Fibroblast of the conjunctiva (primary cell): ENCODE measurements at places on chromosomes 6 and 20.

GRCh38 chr20:17498641-17499040 is 32.5 kb downstream of the BFSP1 start:
- DNase-seq: no peak

- no peak for DNase-seq
Observed at GRCh38 chr6:39465539-39465938, 143.0 kb upstream of the KCNK16 start.

DNA sequence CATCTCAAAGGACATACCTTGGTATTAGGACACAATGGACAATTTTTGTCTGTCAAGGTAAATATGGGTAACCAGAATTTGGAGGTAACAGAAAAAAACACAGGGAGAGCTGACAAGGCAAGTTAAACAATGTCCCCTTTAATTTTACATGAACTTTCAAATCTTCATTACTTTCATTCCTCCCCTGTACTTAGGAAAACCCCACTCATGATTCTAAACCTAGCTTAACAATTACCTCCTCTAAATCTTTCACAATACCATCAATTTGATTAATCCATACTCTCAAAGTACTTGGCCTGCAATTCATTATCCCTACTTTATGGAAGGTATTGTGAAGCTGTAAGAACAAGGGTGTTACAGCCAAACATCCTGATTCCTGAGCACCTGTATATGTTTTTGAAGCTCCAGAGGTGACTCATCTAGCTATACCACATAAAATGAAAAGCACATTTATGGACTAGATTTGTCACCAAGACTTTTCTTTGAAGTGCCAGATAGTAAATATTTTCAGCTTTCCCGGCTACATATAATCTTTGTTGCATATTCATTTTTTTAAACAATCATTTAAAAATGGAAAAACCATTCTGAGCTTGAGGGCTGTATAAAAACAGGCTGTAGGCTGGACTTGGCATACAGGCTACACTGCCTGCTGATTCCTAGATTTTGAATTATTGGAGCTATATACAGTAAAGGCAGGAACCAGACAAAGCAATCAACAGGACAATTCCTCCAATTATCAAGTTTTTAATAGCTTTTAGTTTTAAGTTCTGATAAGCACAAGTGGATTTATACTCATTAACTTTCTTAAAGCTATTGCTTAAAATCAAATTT is 22.9 kb downstream of the DEK start:
- DNase-seq: no peak

- peak; percentile 79 for DNase-seq
Observed at GRCh38 chr20:40511478-40511877, 177.6 kb downstream of the MAFB start.

- no peak for DNase-seq
Observed at GRCh38 chr6:166617359-166617758, 9.7 kb downstream of the RPS6KA2 start.

GRCh38 chr6:134683783-134684422 is 266.0 kb downstream of the ALDH8A1 start:
- no peak for DNase-seq

DNA sequence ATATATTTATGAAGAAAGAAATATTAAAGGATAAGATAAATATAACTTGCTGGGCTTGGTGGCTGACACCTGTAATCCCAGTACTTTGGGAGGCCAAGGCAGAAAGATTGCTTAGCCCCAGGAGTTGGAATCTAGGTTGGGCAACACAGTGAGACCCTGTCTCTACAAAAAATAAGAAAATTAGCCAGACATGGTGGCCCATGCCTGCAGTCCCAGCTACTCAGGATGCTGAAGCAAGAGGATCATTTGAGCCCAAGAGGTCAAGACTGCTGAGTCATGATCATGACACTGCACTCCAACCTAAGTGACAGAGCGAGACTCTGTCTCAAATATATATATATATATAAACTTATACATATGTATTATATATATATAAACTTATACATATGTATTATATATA is 164.0 kb downstream of the MRPL14 start:
- DNase-seq: no peak

- DNase-seq: no peak
Observed at GRCh38 chr6:1020837-1021236, 291.1 kb upstream of the FOXQ1 start.

- DNase-seq: no peak
Observed at GRCh38 chr6:17120019-17120418, 18.2 kb downstream of the STMND1 start.

DNA sequence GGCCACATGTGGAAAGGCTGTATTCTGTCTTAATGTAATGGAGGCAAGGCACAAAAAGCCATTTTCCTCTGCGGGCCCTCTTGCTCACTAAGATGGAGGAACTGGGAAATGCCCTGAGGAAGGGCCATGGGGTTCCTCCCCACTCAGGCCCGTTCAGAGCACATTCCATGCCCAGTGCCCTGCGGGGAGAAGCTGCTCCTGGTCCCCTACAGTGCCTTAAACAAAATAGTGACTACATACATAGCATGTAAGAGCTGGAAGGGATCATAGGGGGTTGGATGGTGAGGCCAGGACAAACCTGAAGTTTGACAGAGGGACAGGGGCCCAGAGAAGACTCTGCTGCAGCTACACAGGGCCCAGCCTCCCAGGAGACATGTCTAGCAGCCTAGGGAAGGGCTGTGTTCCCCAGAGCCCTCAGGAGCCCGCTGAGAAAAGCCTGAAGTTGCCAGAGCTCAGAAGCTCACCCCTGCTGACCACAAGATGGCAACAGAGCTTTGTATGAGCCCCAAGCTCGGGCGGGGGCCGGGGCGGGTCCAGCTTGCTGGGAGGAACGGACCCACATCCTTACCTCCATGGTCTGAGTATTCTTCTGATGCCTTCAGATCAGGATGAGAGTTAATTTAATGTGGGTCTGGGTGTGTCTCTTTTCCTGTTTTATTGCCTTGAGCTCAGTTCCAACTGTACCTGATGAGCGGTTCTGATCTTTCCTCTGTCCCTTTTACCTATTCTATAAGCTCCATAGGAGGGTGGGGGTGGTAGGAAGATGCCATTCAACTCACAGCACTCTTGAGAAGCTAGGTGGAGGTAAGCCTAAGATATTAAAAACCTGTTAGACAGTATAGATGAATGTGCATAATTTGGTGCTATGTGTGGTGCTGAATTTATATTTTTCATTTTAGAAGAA is 242.9 kb downstream of the CDC5L start:
- peak; percentile 47 for DNase-seq

DNA sequence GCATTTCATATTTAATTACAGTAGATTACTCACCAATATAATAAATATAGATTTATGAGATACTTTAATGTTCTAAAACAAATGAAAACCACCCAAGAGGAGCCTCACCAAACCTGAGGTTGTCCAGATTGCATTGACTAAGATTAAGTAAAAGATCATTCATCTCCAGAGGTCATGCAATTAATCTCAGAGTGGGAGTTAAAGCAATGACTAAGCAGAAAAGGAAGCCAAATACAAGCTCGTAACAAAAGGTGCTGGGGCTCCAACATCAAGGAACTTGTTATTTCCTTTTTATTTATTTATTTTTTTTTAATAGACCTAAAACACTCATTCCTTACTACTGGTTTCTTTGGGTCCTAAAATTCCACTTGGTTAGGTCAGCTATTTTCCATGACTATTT is 57.7 kb downstream of the RSPO3 start:
- DNase-seq: no peak

DNA sequence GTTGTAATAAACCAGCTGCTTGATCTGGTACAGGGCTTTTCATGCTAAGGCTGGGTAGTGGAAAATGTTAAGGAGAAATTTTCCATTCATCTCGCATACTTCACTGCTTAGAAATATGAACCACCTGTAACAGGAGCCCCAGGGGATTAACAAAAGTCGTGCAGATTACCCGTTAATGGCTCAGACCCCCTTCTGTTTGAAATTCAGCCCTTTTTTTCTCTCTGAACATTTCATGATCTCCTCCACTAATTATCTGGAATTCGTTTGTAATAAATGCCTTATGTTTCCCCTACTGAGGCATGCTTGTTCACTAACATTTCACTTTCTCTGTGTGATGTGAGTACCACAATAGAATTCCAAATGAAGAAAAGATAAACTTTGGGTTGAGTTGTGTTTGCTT is 336.4 kb upstream of the HSF2 start:
- no peak for DNase-seq

DNA sequence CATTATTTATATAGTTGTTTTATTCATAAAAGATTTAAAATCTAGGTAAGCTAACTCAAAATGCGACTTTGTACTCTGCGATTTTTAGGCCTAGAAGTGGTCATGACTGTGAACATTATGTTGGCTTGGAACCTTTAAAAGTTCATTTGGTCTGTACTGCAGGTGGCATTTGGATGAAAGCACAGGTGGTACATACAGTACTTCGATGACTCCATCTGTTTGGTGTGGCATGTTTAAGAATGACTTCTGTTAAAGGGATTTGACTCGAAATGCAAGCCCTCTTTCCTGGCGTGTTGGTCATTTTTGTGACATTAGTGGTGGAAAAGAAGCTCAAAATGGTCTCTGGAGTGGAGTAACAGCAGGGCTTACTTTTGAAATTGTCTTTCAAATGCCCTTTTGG is 118.1 kb downstream of the UST start:
- no peak for DNase-seq

DNA sequence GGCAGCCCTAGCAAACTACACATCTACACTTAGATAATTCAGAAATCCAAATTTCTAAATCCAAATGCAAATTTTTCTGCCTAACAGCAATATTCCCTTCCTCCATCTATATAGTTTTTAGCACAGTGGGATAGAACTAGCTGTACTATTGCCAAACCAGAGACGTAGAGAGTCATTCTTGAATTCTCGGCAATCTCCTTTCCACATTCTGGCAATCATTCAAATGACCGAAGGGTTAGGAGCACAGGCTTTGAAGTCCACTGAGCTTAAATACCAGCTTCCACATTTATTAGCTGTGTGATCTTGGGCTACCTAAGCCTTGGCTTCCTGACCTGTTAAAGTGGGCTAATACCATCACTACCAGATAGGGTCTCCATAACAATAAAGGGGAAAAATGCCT is 3.1 kb upstream of the RPS12 start:
- DNase-seq: no peak

DNA sequence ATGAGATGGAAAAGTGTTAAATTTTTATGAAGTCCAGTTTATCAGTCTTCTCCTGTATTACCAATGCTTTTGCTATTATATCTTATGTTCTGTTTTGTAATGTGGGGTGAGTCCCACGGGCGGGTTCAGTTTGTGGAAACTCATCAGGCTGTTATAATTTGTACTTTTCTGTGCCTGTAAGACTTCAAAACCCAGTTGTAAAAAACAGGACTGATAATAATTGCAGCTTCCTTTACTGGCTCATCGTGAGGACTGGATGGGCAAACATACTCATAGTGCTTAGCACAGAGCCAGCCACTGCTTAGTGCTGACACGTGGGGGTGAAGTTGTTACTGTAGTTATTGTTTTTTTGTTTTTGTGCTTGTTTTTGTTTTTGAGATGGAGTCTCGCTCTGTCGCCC is 45.6 kb downstream of the TGM2 start:
- no peak for DNase-seq

- DNase-seq: no peak
Observed at GRCh38 chr6:100944644-100945043, 63.5 kb upstream of the ASCC3 start.

DNA sequence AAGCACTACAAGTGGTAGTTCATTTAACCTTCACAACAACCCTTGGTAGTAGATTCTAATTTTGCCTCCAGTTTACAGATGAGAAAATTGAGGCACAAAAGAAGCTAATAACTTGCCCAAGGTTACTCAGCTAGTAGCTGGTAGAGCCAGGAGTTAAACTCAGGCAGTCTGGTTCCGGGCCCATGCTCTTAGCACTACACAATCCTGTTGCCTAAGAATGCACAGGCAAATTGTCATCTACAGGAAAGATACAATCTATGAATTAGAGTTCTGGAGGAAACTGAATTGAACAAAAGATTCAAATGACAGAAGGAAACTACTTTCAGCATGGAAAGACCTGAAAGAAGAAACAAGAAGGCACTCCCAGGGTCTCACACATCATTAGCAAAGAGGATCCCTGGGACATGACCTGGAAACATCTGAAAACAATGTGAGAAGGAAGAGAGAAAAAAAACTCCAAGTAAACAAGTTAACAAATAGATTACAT is 56.8 kb downstream of the ZHX3 start:
- no peak for DNase-seq

GRCh38 chr6:26097268-26097875 is 10.1 kb downstream of the HFE start:
- peak; percentile 54 for DNase-seq

- DNase-seq: no peak
Observed at GRCh38 chr6:150144294-150144868, 1.5 kb downstream of the PPP1R14C start.

GRCh38 chr20:61686051-61686936 is 379.4 kb downstream of the TAF4 start:
- DNase-seq: no peak

GRCh38 chr20:53609491-53610445 is 16.1 kb upstream of the ZNF217 start:
- DNase-seq: no peak

DNA sequence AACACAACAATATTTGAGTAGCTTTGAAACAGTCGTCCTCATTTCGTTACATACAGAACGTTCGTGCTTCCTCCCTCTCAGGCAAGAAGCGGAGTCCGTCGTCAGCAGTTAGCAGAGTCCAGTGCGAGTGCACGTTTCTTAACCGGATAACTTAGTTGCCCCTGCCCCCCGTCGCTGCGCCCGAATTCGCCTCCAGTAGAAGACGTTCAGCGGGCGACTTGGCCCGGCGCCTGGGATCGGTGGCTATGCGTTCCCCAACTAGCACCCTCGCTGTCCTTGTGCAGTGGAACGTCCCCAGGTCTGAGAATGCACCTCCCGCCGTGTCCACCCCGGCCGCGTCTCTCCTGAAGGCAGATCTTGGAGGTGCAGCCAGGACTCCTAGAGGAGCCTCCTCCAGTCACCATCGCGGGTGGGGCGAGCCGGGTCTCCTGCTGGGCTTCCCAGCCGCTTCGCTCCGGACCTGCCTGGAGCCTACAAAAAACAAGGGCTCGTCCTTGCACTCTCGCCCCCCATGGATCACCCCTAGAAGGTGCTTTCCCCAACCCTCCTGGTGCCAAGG is 910 bp upstream of the PCSK2 start:
- DNase-seq: no peak

- peak; percentile 20 for DNase-seq
Observed at GRCh38 chr6:157235600-157236039, 87.7 kb downstream of the TMEM242 start.
